ENCODE measurements at places on chromosomes 16 and 17.

DNA sequence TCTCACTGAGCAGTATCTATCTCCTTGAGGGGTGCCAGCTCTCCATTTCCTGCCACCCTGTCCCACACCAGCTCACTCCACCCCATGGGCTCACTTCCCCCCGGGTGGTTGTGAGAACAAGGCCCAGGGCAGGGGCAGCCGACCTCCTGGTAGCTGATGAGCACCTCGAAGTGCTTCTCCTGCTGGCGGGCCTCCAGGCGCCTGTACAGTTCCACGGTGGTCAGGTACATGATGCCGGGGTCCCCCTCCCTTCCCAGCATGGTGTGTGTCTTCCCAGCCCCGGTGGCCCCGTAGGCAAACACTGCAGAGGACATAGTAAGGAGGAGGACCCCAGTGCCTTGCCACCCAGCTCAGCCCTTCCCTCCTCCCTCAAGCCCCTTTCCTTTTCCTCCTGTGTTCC, 12.5 kb downstream of the KIF18B start:
- no peak for DNase-seq

DNA sequence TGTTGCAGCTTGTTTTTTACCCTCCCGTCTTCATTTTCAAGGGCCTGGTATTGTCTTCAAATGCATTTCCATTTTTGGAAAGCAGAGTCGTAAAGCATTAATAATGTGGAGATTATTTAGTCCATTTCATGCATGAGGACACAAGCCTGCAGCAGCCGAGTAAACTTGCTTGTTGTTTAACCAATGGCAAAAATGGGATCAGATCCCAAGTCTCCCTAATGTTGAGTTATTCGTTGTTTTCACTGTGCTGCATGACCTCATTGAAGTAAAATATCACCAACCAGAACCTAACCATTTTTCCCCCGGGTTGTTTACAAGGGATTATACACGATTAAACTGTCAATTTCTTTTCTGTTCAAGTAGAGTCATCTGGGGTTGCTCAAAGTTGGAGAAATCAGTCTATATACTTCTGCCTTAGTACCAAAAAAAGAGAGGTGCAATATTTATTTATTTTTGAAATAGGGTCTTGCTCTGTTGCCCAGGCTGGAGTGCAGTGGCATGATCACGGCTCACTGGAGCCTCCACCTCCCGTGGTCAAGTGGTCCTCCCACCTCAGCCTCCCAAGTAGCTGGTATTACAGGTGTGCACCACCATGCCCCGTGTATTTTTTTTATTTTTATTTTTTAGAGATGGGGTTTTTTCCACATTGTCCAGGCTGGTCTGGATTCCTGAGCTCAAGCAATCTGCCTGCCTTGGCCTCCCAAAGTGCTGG, 12.4 kb downstream of the AMZ2 start:
- no peak for DNase-seq

GRCh38 chr17:80284631-80285030, 24.0 kb downstream of the RNF213 start:
- no peak for DNase-seq

DNA sequence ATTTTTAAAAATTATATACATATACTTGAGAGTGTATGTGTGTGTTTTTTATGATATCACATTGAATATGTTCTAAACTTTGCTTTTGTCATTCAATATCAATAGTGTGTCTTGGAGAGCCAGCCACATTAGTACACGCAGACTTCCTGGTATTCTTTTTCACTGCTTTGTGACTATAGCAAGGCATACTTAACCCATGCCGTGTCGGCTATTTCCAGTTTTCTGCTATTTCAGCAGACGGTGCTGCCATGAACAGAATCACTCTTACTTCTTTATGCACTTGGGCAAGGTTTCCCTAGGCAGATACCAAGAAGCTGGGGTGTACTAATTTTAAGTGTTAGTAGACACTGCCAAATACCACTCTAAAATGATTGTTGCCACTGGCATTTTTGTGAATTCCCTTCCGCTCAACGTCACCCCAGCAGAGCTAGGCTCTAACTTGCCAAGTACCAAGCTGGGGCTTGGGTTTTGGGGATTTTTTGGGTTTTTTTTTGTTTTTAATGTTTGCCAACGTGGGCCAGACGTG, 134.9 kb downstream of the SOCS1 start:
- DNase-seq, result no peak

- no peak for DNase-seq
These were observed 89.0 kb downstream of the C17orf67 start for GRCh38 chr17:56744721-56745120.
